ENCODE measurements at places on chromosomes 4 and X.

- DNase-seq = peak; percentile 96
Observed at GRCh38 chrX:136168929-136169735, 21.8 kb downstream of the FHL1 start.

DNA sequence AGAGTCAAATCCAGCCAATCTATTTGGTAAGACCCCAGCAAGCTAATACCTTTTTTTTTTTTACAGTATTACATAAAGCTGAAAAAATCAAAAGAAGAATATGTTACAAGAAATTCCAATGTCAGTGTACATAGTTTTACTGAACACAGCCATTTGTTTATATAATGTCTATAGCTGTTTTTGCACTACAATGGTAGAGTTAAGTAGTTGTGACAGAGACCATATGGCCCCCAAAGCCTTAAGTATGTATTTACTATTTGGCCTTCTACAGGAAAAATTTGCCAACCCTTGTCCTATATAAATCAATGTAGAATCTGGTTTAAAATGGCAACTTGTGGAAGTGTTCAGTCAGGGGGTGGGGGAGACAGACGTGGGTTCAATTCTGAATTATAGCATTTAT is 60.7 kb downstream of the ANTXR2 start:
- no peak for DNase-seq

DNA sequence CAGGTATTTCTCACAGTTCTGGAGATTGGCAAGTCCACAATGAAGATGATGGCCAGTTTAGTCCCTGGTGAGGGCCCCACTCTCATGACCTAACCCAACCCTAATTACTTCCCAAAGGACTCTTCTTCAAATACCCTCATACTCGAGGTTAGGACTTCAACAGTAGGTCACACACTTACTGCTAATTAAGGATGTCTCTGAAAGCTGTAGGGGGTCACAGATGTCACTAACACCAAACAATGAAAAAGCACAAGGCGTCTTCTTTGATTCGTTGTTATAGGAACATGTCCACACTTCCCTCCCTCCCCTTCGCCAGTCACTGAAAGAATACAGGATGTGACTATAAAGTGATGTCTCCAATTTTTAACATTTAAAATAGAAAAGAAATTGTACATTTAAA is 309.7 kb downstream of the PACRGL start:
- DNase-seq = no peak

GRCh38 chrX:43019021-43019420 is 241.1 kb upstream of the PPP1R2C start:
- no peak for DNase-seq

DNA sequence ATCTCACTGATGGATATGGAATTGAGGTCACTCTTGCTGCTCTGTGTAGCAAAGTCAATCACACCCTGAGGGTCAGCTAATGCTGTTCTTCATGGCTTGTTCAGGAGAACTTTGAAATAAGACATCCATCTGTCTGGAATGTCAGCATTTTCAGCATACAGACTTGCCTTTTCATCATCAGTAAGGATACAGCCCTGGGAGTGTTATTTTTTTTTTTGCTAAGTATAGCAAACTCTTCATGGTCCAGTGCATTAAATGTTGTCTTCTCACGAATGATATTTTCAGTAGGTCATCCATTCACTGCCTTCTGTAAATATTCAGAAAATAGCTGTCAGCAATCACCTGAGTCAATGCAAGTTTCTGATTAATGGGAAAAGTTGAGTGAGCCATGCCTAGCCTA is 268.8 kb upstream of the SMIM31 start:
- peak; percentile 97 for DNase-seq

DNA sequence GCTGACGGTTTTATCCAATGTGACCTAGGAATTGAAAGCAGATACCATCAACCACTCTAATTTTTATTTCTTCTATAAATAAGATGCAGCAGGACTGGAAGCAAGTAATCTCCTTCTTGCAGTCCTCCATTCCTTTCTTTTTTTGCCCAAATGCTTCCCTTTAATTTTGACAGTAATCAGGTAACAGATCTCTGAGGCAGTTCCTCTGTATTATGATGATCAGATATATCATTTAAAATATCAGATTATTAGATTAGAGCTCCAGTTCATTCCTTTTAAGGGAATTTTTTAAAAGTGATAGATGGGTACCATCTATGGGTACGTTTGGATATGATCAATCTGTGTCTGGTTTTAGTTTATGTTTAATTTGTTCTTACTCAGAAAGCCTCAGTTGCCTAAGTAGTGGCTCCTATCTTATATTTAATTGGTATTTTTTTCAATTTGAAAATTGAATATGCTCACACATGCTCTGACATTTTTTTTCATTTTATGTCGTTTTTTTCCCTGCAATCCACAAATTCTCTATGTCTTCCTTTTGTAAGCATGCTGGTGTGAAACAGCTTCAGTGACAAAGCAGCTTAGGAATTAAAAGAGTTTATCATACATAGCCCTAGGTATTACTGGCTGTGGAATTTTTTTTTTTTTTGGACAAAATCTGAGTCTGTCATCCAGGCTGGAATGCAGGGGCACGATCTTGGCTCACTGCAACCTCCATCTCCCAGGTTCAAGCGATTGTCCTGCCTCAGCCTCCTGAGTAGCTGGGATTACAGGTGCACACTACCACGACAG is 73.7 kb upstream of the ANK2 start:
- no peak for DNase-seq

GRCh38 chrX:154840856-154841255 is 6.4 kb upstream of the SMIM9 start:
- no peak for DNase-seq

GRCh38 chr4:155161357-155161756 is 47.1 kb upstream of the NPY2R start:
- no peak for DNase-seq

- no peak for DNase-seq
Observed at GRCh38 chr4:60544981-60545380, 655.1 kb upstream of the ADGRL3 start.

DNA sequence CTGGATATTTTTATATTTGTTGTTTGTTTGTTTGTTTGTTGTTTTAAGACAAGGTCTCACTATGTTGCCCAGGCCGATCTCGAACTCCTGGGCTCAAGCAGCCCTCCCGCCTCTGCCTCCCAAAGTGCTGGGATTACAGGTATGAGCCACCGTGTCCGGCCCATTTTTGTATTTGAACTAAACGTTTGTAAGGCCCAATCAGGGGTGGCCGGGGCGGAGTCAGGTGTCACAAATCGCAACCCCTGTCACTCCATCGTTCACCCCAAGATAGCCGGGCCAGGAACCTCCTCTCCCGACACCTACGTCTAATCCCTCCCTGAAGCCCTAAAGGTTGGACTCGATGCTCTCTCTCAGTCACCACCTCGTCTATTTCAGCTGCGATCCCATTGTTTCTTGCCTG is 722 bp upstream of the EFHC2 start:
- no peak for DNase-seq

GRCh38 chr4:148341980-148342800 is 100.0 kb downstream of the NR3C2 start:
- DNase-seq = no peak

- peak; percentile 58 for DNase-seq
Observed at GRCh38 chr4:187606581-187606980, 389.0 kb upstream of the ZFP42 start.

DNA sequence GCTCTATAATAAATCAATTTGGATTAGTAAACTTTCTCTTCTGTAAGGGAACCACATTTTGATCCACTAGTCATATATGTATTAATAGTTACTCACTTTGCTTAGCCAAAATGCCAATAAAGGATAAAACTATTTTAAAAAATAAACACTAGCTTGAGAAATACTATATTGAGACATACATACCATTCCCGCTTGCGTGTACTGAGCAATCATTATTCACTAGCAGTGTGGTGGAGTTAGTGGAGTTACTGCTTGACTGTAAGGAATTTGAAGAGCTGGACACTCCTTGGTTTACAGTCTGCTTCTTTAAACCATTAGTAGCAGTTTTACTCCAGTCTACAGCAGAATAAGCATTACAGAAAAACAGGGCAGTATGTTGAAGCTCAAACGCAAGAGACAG is 10.8 kb upstream of the PHKA2 start:
- DNase-seq = peak; percentile 32

DNA sequence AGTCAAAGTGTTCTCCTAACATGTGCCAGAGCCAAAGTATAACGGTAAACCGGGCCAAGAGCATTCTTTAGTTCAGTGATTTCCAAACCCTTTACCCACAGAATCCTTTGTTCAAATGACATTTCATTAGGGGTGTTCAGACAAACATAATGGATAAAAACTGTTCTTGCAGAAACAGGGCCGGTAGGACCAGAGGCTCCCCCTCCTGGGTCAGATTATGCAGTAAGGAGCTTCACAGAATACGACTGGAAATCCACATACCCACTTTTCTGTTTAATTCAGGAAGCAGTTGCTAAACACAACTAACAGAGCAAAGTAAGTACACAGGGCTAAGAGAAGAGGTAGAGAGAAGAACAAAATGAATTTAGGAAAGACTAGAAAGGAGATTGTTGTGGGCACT is 46.6 kb upstream of the TMEM184C start:
- no peak for DNase-seq

GRCh38 chr4:110970642-110971041 is 347.8 kb upstream of the PITX2 start:
- DNase-seq = peak; percentile 43

DNA sequence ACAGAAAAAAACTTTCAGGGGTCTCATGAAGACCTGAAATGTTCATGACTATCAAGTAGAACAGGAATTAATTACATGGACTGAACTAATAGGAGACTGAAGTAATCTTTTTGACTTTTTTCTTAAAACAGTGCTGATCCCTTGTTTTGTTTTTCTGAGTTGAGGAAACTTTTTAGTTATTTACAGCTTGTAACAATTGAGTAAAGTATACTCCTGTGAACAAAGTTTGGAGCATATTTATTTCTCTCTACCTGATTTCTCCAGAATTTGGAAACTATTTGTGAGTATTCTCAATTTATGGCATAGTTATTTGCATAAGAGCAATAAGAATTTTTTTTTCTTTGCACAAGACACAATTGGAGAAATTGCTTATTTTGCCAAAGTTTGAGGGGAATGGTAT is 64.8 kb downstream of the PCDH18 start:
- DNase-seq = no peak

DNA sequence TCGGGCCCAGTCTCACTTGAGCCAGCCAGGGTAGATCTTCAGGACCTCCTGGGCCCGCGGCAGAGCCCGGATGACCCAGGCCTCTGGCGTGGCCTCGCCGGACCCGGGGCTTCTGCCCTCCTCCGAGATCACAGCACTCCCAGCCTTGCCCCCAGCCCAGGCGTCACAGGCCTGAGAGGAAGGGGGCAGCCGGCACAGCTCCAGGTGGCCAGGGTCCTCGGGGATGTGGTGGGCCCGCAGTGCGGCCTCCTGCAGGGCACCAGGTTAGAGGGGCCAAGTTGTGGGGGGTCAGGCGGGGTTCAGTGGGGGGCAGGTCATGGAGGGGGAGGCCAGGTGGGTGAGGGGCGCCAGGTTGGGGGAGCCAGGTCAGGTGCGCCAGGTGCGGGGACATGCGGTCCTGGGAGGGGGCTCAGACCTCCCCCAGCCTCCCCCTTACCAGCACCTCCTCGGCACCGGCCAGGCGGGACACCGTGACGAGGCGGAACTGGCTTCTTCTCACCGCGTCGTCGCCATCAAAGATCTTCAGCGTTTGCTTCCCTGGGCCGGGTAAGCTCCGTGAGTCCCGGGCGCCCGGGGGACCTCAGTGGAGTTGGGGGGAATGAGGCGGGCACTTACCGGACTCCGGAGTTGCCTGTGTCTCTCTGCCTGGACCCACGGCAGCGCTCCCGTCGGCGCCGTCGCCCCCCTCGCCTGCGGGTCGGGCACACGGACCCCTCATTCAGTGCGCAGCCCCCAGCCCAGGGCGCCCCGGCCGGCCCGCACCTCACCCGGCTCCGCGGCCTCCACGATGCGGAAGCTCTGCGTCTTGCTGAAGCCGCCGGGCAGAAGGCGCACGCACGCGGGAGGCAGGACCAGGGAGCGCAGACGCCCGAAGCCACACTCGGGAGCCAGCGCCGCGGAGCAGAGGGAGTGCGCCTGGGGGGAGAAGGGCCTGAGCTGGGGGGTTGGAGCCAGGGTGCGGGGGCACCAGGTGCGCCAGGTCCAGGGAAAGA is 6.0 kb downstream of the DGKQ start:
- no peak for DNase-seq

GRCh38 chr4:176359590-176359989 is 39.8 kb downstream of the SPCS3 start:
- DNase-seq = no peak

DNA sequence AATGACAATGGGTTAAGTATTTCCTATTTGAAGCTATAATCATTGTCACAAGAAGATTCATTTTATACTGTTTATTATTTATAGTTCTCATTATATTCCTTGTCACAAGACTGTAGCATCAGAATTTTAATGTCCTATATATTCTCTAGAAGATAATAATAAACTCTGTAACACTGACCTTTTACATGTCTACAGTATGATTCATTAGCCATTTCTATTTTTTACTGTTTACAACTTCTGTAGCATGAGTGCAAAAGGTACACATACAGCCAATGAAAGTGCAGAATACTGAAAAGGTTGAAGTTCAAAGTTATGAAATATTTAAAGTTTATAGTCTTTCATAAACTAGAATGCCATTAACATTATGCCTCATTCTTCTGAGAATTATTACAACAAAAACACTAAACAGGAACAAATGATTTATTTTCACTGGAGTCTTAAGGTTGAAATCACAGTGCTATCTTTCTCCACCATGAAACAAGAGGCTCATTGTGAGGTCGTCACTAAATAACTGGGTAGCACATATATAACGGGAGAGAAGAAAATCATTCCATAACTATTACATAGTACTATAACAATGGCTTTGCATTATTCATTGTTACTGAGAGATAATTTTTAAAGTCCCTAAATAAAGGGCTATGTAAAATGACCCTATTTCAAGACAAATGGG is 4.9 kb downstream of the PRR32 start:
- no peak for DNase-seq

- no peak for DNase-seq
Observed at GRCh38 chr4:16136827-16137226, 53.0 kb upstream of the PROM1 start.

GRCh38 chrX:19805046-19805690 is 82.2 kb downstream of the SH3KBP1 start:
- no peak for DNase-seq

- no peak for DNase-seq
Observed at GRCh38 chr4:81307991-81308390, 93.0 kb upstream of the PRKG2 start.

- DNase-seq = no peak
Observed at GRCh38 chrX:106875151-106875550, 28.0 kb downstream of the RIPPLY1 start.

DNA sequence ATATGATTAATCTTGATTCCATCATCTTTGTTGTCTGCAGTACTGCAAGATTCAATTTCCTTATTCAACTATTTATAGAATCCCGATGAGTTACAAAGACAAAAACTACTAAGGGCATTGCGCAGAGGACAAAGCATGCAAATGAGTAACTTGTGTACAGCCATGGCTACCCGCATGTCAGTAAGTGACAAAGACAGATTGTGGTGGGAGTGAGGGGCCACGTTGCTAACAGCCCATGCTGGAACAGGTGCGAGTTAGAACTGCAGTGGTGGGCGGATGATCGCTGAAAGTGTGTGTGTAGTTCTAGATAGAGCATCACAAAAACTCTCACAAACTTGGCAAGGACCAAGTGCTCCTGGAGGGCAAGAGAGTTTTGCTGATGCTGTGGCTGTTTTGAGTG is 49.5 kb downstream of the ACOX3 start:
- DNase-seq = no peak

Data from kidney glomerular epithelial cell (primary cell).